ENCODE measurements at places on chromosomes 3 and 15.

GRCh38 chr3:15387171-15387581, 40.2 kb downstream of the METTL6 start:
- no peak for DNase-seq

DNA sequence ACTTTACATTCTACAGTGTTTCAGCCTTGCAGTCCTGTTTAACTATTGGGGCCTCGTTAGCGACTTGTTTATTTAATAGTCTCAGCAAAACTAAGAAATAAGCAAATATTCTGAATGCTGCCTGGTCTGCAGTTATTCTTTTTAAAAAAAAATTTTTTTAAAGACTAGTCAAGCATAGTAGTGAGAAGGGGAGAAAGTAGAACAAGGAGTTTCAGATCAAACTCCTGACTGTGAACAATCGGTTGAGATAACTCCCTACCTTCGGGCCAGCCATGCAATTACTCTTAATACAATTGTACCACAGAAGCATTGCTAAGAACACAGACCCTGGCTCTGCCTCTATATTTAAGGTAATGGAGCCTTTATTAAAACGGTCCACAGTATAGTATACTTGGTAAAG, 5.8 kb upstream of the DUT start:
- no peak for DNase-seq

DNA sequence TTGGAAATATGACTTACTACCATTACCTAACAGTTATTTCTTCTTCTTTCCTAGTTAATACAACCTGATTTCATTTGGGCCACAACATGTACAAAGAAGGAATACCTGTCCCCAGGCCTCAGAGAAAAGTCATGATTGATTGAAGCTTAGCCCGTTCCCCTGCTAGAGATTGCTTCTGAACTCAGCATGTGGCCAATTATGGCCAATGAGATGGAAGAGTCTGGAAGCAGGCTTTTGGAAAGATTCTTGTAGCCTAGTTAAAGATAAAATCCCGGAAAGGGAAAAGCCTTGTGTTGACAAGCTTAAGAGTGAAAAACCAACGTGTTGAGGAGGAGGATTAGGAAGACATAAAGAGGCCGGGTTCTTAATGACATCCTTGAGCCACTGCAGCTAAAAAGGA, 17.0 kb upstream of the TM6SF1 start:
- no peak for DNase-seq

DNA sequence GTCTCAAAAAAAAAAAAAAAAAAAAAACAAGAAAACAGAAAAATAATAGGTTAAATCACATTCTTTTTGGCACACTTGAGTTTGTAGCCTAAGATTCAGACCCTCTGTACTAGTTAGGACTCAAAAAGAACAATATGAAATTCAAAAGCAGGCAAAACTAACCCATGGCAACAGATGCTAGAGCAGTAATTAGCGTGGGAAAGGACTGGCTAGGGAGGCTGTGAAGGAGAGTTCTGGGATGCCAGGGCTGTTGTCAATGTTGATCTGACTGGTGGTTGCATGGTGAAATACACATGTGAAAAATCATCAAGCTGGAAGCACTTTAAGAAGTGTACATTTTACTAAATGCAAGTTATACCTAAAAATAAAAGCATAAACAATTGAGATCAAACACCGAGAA, 35.6 kb downstream of the KLHL6 start:
- DNase-seq: no peak

DNA sequence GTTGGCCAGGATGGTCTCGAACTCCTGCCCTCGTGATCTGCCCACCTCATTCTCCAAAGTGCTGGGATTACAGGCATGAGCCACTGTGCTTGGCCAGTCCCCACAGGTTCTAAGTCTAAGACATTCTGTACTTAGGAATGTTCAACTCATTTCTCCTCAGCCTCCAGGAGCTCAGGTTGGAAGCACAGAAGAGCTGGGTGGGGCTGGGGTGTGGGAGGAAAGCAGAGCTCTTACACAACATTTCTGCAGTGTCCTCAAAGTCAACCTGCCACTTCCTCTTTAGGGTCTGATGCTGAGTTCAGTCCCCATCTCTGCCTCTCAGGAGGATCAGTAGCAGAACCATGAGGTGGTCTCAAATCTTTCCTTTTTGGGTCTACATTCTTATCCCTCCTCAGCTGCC, 75.5 kb downstream of the MRPL46 start:
- no peak for DNase-seq

- no peak for DNase-seq
Observed at GRCh38 chr3:131485119-131485518, 17.7 kb downstream of the MRPL3 start.

DNA sequence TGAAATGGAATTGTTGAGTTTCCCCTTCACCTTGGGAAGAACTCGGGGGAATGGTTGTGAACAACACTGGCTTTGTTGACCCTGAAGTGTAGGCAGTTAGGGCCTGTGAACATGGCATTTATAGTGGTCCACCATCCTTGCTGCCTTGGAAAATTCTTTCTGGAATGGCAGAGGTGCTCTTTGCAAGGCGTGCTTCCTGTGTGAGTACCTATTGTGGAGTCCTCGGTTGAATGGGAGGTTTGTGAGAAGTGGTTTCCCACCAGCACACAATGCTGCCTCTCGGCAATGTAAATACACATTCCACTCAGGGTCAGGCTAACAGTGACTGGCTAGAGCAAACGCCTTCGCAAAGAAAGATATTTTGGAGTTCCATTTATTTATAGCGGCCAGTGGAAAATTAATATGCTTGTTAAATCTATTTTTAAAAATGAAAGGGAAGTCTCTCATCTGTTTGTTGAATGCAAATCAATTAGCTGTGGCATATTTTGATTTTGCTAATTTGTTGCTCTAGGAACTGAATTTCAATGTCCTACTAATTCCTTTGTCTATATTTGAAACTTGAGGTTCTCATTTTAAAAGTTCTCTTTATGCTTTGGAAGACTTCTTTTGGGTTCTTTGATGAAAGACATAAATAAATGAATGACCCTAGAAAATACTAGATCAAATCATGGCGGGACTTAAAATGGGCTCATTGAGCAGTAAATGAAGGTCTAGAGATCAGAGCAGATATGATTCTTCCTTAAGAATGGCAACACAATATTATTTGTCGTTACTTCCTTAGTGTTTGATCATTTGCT, 59.5 kb downstream of the FNDC3B start:
- DNase-seq: no peak

GRCh38 chr15:69194854-69195253, 34.4 kb downstream of the GLCE start:
- DNase-seq: no peak

- DNase-seq: peak; percentile 54
Observed at GRCh38 chr3:193816656-193817311, 223.8 kb downstream of the OPA1 start.

GRCh38 chr3:143601723-143602484, 246.4 kb downstream of the SLC9A9 start:
- peak; percentile 20 for DNase-seq

- no peak for DNase-seq
Observed at GRCh38 chr15:59960318-59960717, 43.8 kb upstream of the FOXB1 start.

DNA sequence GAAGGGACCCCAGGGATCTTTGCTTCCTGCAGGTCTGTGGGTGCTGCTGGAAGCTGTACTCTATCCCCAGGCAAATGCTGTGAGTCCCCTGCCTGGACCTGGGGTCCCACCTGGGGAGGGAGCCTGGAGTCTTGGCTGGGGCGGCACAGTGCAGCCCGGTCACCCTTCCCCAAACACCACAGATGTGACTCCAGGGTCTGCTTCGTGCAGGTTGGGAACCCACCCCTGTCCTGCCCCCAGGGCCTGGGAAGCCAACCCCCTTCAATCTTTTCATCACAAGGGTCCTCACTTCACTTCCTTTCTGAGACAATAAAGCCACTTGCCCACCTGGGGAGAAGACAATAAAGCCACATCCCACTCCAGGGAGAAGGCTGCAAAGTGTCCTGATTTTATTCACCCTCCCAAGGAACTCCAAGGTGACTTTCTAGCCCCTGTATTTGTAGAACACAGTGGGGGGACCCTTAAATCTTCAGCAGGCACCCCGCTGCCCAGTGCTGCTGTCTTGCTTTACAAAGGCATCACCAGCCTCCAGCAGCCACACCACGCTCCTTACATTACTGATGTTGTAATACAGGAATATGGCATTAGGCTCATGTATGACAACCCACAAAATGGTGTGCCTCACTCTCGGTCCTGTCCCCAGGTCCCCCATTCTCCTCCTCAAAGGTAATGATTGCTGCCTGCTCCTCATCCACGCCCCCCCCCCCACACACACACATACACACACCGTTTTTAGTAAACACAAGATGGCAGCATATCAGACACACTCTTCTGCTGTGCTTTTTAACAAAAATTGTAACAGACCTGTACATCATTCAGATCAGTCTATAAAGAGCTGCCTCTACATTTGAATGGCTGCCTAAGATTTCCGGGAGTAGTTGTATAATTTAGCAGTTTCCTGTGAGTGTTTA, 9.9 kb downstream of the C3orf22 start:
- no peak for DNase-seq

GRCh38 chr3:127736801-127737539, 64.2 kb downstream of the ABTB1 start:
- no peak for DNase-seq

GRCh38 chr3:8069471-8069870, 432.2 kb upstream of the LMCD1 start:
- no peak for DNase-seq

DNA sequence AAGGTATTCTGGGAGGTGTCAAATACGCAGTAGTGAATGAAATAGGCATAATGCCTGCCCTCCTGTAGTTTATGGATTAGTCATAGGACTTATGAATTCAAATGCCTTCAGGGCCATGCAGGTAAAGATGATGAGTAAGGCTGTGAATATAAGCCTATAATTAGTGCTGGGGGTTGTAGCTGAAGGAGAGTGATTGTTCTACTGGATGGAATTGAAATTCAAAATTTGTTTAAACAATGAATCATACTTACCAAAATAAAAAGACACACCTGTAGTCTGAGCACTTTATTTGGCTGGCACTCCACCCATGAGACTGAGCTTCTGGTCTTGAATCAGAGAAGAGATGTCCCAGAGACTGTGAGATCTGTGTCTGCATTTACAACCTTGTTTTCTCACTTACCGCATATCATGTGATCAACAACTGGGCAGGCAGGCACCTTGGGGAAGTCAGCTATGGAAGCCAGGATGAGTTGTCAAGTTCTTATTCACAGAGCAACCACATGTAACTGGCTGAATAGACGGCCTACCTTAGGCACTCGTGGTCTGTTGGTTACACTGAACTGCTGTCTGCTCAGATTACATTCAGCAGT, 291.8 kb downstream of the NAALADL2 start:
- no peak for DNase-seq

- no peak for DNase-seq
Observed at GRCh38 chr3:147380387-147380951, 25.9 kb downstream of the ZIC4 start.

DNA sequence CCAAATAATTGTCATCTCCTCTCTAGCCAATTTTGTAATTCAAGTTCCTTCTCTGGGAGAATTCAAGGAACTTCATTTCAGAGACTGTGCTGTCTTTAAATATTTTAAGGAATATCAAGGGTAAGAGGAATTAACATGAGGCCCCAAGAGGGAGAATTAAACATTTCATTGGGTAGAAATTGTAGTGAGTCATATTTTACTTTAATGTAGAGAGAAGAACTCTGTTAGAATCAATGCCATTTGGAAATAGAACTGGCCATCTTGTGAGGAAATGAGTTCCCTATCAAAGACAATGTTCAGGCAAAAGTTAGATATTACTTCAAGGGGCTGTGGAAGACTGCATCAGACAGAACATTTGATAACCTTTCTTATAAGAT, 43.5 kb upstream of the TP63 start:
- DNase-seq: no peak

DNA sequence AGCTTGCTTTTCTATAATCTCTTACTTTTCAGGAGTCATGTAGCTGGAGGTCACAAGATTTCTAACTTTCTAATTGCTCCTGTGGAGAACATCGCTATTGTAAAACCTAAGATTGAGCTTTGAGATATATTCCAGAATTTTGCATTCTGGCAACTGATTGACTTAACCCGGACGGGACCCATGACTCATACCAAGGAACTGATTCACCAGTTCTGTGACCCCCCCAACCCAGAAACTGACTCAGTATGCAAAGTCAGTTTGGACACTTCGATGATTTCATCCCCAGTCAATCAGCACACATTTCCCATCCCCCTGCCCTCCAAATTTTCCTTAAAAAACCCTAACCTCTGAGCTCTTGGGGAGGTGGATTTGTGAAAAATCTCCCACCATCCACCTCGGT, 396.5 kb upstream of the GBE1 start:
- no peak for DNase-seq

DNA sequence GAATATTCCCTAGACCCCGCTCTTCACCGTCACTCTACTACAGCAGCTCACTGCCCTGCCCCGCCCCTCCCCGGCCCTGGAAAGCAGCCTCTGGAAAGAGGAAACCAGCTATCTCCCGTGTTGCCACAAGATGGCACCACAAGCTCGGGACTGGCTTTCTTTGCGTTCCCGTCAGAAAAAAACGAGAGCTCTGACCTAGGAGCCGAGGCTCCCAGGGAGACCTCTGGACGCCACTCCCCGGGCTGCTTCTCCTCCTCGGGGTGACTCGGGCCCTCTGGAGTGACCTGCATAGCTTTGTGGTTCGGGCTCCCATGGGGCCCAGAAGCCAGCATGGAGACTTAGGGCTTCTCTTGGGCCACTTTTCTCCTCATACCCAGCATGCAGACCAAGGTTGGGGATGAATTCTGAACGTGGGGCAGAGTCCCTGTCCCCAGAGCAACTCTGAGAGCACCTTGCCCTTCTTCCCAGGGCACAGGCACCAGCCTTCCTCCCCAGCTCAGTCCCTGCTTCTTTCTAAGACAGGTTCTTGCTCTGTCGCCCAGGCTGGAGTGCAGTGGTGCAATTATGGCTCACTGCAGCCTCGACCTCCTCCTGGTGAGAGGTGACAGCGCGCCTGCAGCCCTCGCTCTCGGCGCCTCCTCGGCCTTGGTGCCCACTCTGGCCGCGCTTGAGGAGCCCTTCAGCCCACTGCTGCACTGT, 19.0 kb downstream of the STOML1 start:
- peak; percentile 81 for DNase-seq

- DNase-seq: peak; percentile 37
Observed at GRCh38 chr3:39569095-39569494, 101.6 kb downstream of the MOBP start.

DNA sequence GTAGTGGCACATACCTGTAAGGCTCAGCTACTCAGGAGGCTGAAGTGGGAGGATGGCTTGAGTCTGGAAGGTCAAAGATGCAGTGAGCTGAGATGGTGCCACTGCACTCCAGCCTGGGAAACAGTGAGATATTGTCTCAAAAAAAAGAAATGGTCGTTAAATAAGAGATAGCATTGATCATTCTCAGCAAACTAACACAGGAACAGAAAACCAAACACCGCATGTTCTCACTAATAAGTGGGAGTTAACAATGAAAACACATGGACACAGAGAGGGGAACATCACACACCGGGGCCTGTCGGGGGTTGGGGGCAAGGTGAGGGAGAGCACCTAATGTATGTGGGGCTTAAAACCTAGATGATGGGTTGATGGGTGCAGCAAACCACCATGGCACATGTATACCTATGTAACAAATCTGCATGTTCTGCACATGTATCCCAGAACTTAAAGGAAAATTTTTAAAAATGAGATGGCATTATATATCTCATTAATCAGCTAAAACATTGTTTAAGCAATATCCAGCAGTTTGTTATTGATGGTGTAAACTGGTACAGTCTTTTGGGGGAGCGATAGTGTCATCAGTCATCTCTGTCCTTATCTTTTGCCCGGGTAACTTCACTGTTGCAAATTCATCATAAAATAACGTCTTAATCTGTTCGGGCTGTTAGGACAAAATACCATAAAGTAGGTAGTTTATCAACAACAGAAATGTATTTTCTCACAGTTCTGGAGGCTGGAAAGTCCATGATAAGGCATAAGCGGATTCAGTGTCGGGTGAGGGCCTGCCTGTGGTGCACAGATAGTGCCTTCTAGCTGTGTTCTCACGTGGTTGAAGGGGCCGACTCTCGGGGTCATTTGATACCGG, 1.7 kb upstream of the MAN2A2 start:
- DNase-seq: no peak
